ENCODE measurements at places on chromosomes 13 and 19. TPM values are rescaled to one million over a fixed set of nuclear protein-coding genes. Genes with fewer than 3 reads are reported as not detected.

HCN2 gene
- 6.0 TPM for total RNA-seq

KLK1 gene
- total RNA-seq, result not detected

ZNF541 gene
- 0.44 TPM for total RNA-seq

C19orf67 gene
- total RNA-seq, result not detected
